Endothelial cell (in vitro differentiated cells): ENCODE measurements at places on chromosomes 7 and 10.

GRCh38 chr10:30466445-30466844 is 32.5 kb downstream of the MAP3K8 start:
- no peak for DNase-seq

- no peak for DNase-seq
These were observed 133.9 kb downstream of the PRPF18 start for GRCh38 chr10:13720699-13721098.

DNA sequence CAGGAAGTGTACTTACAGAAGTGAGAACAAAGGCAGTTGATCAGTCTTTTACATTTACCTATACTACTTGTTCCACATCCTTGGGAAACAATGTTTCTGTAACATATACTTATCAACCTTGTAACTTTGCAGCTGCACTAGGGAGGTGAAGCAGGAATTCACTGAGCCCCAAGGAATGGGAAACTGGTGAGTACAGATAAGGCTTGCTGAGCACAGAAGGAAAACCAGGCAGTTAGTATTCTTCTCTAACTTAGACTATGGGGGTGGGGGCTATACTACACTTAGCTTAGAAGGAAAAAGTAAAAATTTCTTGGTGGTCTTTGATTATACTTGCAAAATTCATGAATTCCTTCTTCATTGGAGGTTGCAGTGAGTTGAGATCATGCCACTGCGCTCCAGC is 6.9 kb upstream of the ZNF33A start:
- no peak for DNase-seq

- no peak for DNase-seq
These were observed 5.6 kb downstream of the MDH2 start for GRCh38 chr7:76053461-76053860.

- DNase-seq = no peak
These were observed 20.8 kb downstream of the HYCC1 start for GRCh38 chr7:22992874-22993840.
